ENCODE measurements at places on chromosomes 1 and 21.
A peak's percentile ranks its signal among the peaks of the same experiment; 100 is the strongest.

GRCh38 chr1:212733109-212733508, 33.5 kb upstream of the BATF3 start:
- no peak for DNase-seq

DNA sequence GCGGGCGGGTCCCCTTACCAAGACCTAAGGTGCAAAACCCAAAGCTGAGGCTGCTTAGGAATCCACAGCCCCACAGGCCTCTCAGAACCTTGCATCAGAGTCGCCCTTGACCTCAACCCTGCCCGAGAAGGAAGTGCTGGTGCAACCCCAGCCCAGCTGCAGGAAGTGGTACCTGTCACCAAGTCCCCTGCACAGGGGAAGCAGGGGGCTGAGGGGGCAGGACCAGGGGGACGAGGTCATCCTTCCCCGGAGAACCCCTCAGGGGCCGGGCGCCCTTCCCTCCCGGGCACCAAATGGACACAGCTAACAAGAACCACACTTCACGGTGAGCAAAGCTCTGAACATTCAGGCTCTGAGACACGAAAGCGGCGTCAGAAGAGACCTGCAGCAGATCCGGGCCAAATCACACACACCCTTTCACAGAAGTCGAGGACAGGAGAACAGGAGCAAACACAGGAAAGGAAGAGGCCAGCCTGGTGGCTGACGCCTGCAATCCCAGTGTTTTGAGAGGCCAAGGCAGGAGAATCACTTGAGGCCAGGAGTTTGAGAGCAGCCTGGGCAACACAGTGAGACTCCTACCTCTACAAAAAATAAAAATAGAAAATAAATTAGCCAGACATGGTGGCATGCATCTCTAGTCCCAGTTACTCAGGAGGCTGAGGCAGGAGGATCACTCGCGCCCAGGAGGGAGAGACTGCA, 6.4 kb downstream of the ITGB2 start:
- DNase-seq, result peak; percentile 43

DNA sequence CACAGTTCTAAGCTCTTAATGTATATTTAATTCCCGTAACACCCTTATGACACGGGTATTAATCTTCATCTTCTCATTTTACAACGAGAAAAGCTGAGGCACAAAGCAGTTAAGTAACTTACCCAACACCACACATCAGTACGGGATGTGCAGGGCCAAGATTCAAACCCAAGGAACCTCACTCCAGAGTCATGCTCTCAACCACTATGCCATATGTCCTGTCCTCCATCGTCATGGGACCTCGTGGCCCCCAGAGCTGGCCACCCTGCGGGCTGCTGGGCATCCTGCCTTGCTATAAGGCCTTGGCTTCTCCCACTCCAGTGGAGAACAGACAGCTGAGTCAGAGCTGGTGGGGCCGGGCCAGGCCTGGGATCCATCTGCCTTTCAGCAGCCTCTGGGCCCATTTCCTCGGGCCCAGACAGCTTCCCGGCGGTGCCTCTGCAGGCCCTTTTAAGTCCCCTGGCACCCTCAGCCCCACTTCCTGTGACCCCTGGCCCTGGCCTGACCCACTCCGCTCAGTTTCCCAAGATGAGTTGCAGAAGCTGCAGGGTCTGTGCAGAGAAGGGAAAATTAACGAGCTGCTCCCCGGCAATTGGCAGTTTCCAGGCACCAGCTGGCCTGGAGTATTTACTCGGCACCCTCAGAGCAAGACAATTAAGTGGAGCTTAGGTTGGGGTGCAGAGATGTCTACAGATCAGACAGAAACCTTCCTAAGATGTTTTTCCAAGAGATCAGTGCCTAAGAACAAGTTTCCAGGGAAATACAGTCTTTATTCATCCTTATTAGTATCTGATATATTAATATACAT, 98.2 kb downstream of the EPHB2 start:
- no peak for DNase-seq

- DNase-seq, result no peak
Measured at GRCh38 chr1:119139857-119140176, 636 bp downstream of the WARS2 start.

DNA sequence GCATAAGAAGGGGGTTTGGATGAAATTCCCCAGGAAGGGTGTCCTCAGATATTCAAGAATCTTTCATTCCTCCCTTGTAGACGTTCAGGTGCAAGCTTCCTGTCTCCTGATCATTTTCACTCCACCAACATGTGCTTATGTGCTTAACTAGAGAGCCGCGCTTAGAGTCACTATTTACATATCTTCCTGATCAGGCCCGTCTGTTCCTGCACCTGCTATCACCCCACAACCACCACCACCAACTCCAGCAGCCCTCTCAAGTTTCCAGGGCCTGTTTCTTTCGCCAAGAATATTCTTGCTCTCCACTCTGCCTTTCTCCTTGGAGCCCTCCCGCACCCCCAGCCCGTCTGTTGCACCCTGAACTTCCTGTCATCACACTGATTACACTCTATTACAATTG, 113.4 kb downstream of the SPSB1 start:
- no peak for DNase-seq

All from stimulated activated CD8-positive, alpha-beta memory T cell treated with anti-CD3 and anti-CD28 coated beads, Interleukin-7, amount 100 ng/mL, for 1 hour (primary cell).